Natural killer cell (primary cell): ENCODE measurements at places on chromosomes 2 and 18. TPM values are rescaled to one million over a fixed set of nuclear protein-coding genes. Genes with fewer than 3 reads are reported as not detected.

The ANKRD29 gene
- total RNA-seq: 0.45 TPM

The SERPINB4 gene
- not detected for total RNA-seq

The ANKRD39 gene
- 22.3 TPM for total RNA-seq

The SH3BP4 gene
- 1.0 TPM for total RNA-seq

- no peak for DNase-seq
Observed at GRCh38 chr2:43075054-43075593, 151.3 kb downstream of the ZFP36L2 start.

GRCh38 chr2:109148117-109148746 is 19.2 kb downstream of the SH3RF3 start:
- no peak for DNase-seq

- no peak for DNase-seq
Observed at GRCh38 chr2:39665811-39666490, at the start of gene TMEM178A. Gene TMEM178A (plus strand): TSS chr2:39665917. CDS start chr2:39665975, 58 bp downstream.

DNA sequence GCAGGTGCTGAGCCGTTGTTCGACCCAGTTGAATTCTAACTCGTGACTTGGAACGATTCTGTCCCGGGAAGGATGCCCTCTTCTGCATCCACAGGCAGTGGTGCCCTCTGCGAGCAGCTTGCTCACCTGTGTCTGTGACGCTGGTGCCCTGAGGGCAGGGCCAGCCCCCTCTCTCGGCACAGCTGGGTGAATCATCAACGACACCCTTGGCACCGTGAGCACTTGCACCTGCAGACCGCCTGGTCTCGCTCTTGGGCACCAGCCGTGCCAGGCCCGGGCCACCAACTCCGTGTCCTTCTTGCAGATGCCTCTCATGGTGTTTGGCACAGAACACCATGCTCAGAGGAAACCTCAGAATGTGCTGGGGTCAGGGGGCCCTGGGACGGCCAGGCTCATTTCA is 75.0 kb downstream of the SLC66A2 start:
- no peak for DNase-seq

GRCh38 chr2:7517088-7517487 is 599.9 kb downstream of the RNF144A start:
- DNase-seq: peak; percentile 72

DNA sequence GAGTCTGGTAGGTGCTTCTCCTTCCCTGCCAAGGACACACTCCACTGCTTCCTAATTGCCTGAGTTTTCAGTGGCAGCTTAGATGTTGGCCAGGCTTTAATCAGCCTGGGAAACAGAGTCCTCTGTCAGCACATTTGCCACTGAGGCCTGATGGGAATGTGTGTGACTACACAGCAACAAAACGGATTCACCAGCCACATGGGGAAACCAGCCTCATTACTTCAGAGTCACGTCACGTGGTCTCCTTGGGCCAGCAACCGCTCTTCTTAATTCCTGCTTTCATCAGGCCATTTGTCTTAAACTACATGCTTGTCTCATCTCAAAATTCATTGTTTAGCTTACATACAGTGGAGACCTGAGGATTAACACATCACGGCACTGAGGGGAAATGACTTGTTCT is 93.9 kb upstream of the LTBP1 start:
- DNase-seq: no peak
